Tibial nerve (tissue), 4 donors: ENCODE measurements at places on chromosomes 6 and 20.

DNA sequence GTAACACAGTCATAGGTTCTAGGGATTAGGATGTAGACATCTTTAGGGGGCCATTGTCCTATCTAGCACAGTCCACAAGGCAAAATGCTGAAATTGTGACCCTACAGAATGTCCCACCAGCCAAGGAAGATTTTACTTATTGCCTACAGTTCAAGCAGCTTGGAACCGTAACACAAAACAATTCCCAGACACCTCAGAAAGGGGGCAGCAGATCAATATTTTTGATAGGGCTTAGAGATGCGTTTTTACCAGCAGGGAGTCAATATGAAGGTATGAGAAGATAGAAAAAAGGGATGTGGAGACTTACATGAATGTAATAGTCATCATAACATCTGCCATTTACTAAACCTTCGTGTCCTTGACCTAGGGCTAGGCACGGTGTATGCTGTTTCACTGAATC lies 81.0 kb downstream of the TMEM170B start:
- no peak for DNase-seq

GRCh38 chr20:38551056-38551626 lies 29.9 kb upstream of the ADIG start:
- no peak for DNase-seq

DNA sequence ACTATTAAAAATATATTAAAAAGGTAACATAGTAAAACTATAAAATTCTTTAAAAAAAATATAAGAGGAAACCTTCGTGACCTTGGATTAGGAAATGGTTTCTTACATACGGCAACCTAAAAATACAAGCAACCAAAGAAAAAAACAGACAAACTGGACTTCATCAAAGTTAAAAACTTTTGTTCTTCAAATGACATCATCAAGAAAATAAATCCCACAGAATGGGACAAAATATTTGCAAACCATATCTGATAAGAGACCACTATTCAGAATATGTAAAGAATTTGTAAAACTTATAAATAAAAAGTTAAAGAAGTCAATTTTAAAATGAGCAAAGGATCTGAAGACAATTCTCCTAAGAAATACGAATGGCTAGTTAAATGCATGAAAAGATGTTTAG lies 110.0 kb downstream of the ATG5 start:
- no peak for DNase-seq

GRCh38 chr6:117480651-117481050 lies 1.8 kb upstream of the DCBLD1 start:
- no peak for DNase-seq

DNA sequence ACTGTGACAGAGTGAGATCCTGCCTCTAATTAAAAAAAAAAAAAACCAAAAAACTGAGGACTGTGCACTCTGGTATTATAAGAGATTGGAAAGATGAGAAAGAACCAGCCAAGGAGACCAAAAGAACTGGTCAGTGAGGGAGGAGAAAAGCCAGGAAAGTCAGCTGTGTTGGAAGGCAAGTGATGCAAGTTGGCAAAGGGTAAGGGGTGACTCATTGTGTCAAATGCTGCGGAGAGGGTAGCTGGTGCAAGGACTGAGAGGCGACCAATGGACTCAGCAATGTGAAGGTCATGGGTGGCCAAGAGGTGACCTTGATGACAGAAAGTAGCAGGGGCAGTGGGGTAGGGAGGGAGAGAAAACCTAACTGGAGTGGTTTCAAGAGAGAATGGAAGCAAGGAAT lies 27.4 kb upstream of the LRRN4 start:
- DNase-seq: no peak

DNA sequence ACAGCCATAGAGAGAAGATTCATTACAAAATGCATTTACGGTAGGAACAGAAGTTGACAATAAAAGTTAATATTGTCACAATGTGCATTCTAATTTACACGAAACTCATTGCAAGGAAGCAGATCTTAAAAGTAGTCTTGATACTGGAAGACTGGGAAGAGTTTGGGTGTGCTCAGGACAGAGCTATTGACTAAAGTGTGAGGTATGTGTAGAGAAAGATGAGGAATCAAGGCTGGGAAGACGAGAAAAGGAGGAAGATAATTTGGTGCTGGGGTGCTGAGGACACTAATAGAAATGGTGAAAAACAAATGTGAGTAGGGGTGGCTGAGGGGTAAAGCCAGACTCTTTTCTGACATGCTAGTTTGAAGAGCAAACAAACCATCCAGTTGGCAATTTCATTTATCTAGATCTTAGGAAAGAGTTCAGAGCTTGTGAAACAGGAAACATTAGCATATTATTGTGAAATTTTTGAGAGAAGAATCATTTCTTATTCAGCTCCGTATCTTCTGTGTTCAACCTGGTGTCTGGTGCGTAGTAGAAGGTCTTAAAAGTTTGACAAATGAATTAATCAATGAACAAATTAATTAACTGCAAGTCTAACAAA lies 72.7 kb downstream of the ELOVL4 start:
- no peak for DNase-seq

GRCh38 chr6:153231048-153231646 lies 100.1 kb upstream of the RGS17 start:
- DNase-seq: peak; percentile 35

DNA sequence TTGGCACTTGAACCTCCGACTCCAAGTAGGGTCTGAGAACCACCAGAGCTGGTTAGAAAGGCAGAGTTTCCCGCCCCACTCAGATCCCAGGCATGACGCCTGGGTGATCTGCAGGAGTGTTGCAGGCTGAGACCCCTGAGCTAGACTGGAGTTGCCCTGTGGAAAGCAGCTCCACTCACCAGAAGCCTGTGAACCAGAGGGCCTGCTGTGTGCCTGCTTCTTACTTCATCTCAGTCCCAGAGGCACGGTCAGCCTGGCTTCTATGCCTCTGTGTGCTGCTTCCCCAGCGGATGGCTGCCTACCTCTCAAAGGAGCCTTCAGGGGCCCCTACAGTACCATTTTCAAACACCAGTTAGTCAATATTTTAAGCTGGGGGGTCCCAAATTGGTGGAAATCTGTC lies 15.6 kb upstream of the CCN6 start:
- no peak for DNase-seq

GRCh38 chr6:168126566-168127383 lies 47.8 kb upstream of the FRMD1 start:
- DNase-seq: no peak

DNA sequence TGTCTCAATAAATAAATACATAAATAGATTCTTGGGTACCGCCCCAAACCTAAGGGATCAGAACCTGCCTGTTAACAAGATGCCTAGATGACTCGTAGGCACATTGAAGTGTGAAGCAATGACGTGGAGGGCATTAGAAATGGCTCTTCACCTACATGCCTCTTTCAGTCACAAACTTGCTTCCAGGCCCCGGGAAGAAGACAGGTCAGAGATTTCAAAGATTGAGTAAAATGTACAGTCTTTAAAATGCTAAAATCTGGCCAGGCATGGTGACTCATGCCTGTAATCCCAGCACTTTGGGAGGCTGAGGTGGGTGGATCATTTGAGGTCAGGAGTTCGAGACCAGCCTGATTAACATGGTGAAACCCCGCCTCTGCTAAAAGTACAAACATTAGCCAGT lies 480.8 kb upstream of the JARID2 start:
- DNase-seq: no peak

GRCh38 chr6:147251072-147251471 lies 46.9 kb downstream of the STXBP5 start:
- no peak for DNase-seq

GRCh38 chr6:144613859-144614258 lies 328.7 kb downstream of the UTRN start:
- no peak for DNase-seq

DNA sequence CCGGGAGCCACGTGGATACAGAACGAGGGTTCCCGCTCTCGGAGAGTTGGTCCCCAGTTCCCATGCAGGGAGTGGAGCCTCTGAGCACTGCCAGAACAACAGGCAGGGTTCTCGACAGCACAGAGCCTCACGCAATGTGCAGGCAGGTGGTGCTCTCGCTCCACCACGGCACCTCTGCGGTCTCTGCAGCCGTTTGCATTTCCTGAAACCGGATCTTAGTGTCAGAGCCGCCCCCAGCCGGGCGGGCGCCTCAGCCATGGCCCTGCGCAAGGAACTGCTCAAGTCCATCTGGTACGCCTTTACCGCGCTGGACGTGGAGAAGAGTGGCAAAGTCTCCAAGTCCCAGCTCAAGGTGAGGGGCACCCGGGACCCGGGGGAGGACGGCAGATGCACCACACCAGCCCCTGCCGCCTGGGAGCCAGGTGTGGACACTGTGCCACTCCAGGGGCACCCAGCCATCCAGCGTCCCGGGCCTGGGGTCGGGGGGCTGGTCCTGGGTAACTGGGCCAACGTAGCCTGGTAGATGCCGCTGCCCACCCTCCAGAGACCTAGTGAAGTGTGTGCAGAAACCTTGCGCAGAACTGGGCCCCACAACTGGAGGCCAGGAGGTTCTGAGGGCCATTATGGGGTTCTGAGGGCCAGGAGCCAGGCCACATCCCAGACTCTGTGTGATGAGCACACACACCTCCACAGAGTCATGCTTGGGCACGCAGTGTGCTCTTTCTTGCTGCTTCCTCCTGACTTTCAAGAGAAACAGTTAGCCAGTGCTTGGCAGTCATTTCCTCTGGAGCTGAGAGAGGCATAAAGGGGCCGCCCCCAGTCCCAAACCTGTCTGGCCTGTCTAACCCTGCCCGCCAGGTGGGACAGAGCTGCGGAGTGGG lies at the start of gene DEF6:
Gene DEF6 (plus strand): TSS at position 218 of the 881 bp plus-strand sequence. CDS start 39 bp downstream, at position 257.
- DNase-seq: peak; percentile 64

GRCh38 chr6:119147101-119148053 lies 68.9 kb upstream of the FAM184A start:
- no peak for DNase-seq

GRCh38 chr6:4641461-4641860 lies 134.7 kb upstream of the CDYL start:
- no peak for DNase-seq

DNA sequence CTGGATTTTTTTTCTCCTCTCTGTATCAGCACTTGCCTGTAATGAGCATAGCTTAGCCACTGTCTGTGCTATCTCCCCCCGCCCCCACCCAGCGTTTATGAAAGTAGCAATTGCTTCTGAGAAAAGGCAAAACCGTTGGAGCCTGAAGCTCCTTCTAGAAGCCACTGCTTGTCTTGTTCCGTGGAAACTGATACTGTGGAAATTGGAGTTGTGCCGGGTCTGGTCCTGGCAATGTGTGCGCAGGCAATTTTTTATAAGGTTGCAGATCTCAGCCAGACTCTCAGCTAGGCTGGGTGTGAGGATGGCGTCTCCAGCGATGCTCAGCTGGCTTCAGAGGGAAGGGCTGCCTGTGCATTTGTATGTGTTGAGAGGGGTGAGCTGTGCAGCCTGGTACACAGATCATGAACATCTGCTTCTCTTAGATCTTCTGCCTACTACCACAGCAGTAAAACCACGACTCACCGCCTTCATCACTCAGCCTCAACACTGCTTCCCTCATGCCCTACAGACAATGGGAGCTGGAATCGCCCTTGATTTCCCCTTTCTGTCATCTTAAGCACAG lies 72.4 kb upstream of the GTSF1L start:
- DNase-seq: no peak

DNA sequence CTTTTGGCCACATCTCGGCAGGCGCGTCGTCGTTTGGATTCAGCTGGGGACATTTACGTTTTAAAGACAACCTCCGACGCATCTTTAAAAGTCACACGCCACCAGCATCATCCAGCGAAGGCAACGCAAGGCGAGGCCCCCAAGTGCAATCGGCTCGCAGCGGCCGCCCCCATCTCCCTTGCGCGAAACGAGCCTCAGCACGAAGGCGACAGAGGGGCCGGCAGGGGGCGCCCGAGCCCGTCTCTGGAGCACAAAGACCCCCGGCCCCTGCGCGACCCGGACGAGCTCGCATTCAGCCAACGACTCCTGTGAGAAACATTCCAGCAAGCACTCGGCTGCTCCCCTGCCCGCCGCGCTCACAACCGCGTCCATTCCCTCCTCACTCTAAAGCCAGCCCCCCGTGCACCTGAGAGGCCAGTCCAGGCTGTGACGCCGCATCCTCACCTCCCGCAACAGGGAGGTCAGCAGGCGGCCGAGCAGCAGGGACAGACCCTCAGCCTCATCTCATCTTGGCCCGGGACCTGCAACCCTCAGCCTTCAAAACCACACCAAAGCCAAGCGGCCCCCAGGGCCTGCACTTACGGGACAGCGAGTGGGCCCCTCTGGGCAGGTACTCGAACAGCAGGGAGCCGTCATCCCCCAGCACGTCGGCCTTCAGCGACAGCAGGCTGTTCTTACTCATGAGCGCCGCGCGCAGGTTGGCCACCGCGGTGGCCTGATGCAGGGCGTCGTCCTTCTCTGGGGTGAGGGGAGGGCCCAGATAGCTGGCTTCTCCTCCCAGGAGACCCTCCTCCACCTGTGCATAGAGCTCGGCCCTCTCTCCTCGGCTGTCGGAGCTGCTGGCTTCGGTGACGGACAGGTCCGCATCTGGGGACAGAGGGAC lies 35.8 kb downstream of the SLC2A4RG start:
- DNase-seq: no peak

- no peak for DNase-seq
These were observed 47.2 kb downstream of the TMEM242 start for GRCh38 chr6:157276134-157276532.

- no peak for DNase-seq
These were observed 9.7 kb downstream of the MRPL14 start for GRCh38 chr6:44117397-44118128.

- DNase-seq: no peak
These were observed 12.7 kb downstream of the SAYSD1 start for GRCh38 chr6:39102071-39102820.
